ENCODE measurements at places on chromosomes 3 and 15.

DNA sequence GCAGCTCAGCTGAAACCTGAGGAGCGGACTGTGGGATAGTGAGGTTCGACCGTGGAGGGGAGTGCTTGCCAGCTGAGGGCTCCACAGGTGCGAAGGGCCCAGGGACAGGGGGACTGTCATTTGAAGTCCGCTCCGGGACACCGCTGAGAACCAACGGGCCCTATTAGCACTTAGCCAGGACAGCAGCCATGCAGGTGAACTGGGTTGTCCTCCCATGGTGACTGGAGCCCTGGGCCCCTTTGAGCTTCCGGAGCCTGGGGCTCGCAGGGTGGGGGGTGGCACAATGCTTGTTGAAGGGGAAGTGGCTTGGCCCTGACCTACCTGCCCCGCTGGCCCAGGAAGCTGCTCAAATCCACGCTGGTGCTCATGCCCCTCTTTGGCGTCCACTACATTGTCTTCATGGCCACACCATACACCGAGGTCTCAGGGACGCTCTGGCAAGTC, 24.7 kb downstream of the PTH1R start:
- no peak for DNase-seq
- H3K36me3 ChIP-seq = no peaks in the 10 kb centered on the region
- no peaks in the 10 kb centered on the region for H3K4me1 ChIP-seq
- H3K27me3 ChIP-seq = no peaks in the 10 kb centered on the region

GRCh38 chr3:197298341-197298944, at the start of gene DLG1:
Gene DLG1 (minus strand): TSS chr3:197298612. CDS start chr3:197297204, 1,408 bp downstream.
- H3K4me3 ChIP-seq = peak within 1 kb of the TSS; percentile 78
- no peaks in the 10 kb centered on the region for H3K36me3 ChIP-seq
- no peaks in the 10 kb centered on the region for H3K27me3 ChIP-seq
- DNase-seq = peak; percentile 88
- peak within 1 kb of the TSS; percentile 93 for H3K27ac ChIP-seq

- no peaks in the 10 kb centered on the region for H3K4me1 ChIP-seq
- H3K27me3 ChIP-seq = no peaks in the 10 kb centered on the region
Measured at GRCh38 chr3:79204351-79204750, 563.4 kb downstream of the ROBO1 start.

DNA sequence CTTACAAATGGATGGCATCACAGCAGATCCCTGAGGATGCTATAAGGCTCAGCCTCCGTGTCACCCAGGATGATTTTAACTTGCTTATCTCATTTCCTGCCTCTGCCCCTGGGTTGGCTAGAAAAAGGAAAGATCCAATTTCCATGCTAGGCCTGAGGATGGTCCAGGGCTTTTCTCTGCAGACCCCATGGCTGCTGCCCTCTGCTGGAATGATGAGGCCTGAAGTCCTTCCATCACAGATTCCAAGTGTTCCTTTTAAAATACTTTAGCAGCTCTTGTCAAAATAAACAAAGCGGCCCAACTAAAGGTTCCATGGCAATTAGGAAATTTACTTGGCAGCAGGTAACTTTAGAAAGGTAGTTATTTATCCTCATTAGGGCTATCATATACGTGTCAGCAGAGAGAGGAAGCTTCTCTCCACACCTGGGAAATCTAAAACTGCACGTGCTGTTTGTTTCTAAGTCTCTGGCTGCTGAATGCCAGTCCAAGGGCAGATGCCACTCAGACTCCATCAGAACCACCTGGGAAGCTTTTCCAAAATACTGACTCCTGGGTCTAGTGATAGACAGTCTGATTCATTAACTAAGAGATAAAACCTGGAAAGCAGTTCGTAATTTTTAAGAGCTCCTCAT, 401.9 kb upstream of the IL12A start:
- no peak overlapping the region for H3K4me3 ChIP-seq
- no peak for DNase-seq
- H3K27ac ChIP-seq = no peak overlapping the region
- H3K36me3 ChIP-seq = no peaks in the 10 kb centered on the region
- no peaks in the 10 kb centered on the region for H3K4me1 ChIP-seq
- H3K27me3 ChIP-seq = no peaks in the 10 kb centered on the region

- no peaks in the 10 kb centered on the region for H3K27me3 ChIP-seq
Measured at GRCh38 chr15:68114840-68115239, 60.7 kb downstream of the PIAS1 start.

DNA sequence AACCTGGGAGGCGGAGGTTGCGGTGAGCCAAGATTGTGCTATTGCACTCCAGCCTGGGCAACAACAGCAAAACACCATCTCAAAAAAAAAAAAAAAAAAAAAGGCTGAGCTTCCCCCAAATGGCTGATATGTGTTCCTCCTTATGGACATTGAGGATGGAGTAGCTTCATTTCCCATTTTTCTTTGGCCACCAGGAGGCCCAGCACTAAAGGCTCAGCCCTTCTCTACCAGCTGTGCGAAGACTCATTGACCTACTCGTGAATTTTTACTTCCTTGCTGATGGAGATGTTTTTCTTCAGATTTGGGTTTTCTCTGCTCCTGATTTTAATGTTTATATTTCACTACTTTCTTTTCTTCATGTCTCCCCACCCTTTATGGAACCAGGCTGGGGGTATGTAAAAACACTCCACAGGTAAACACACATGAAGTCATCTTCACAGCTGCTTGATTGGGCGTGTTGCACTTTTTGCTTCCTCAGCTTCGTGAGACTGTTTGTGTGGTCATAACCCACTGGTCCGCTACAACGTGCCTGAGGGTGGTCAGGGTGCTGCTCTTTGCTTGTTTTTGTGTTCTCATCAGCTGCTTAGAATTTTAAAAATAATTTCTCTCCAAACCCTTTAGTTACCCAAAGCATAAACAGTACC, 13.5 kb downstream of the SEMA4B start:
- H3K27me3 ChIP-seq = no peaks in the 10 kb centered on the region
- DNase-seq = no peak
- H3K27ac ChIP-seq = no peak overlapping the region
- no peaks in the 10 kb centered on the region for H3K4me1 ChIP-seq

GRCh38 chr3:133588035-133588434, 14.5 kb downstream of the CDV3 start:
- H3K27ac ChIP-seq = no peak overlapping the region
- no peaks in the 10 kb centered on the region for H3K36me3 ChIP-seq
- no peaks in the 10 kb centered on the region for H3K4me1 ChIP-seq
- DNase-seq = no peak
- no peak overlapping the region for H3K4me3 ChIP-seq

GRCh38 chr15:25508369-25509002, 69.7 kb upstream of the UBE3A start:
- H3K4me3 ChIP-seq = no peak overlapping the region
- DNase-seq = no peak
- H3K36me3 ChIP-seq = no peaks in the 10 kb centered on the region
- H3K27ac ChIP-seq = no peak overlapping the region

GRCh38 chr3:36944012-36944640, 728 bp downstream of the TRANK1 start:
- H3K27me3 ChIP-seq = no peaks in the 10 kb centered on the region
- H3K36me3 ChIP-seq = no peaks in the 10 kb centered on the region
- peak overlapping the region; percentile 60 for H3K4me3 ChIP-seq
- DNase-seq = peak; percentile 56
- peak overlapping the region; percentile 80 for H3K27ac ChIP-seq

GRCh38 chr15:52133510-52134220, 21.1 kb upstream of the BCL2L10 start:
- DNase-seq = no peak
- no peaks in the 10 kb centered on the region for H3K27me3 ChIP-seq
- H3K4me1 ChIP-seq = no peaks in the 10 kb centered on the region
- no peak overlapping the region for H3K27ac ChIP-seq
- no peaks in the 10 kb centered on the region for H3K36me3 ChIP-seq
- no peak overlapping the region for H3K4me3 ChIP-seq

- no peak overlapping the region for H3K27ac ChIP-seq
- H3K4me3 ChIP-seq = no peak overlapping the region
- no peaks in the 10 kb centered on the region for H3K4me1 ChIP-seq
- no peaks in the 10 kb centered on the region for H3K36me3 ChIP-seq
- no peaks in the 10 kb centered on the region for H3K27me3 ChIP-seq
Measured at GRCh38 chr3:48723725-48724124, 6.7 kb upstream of the IP6K2 start.

DNA sequence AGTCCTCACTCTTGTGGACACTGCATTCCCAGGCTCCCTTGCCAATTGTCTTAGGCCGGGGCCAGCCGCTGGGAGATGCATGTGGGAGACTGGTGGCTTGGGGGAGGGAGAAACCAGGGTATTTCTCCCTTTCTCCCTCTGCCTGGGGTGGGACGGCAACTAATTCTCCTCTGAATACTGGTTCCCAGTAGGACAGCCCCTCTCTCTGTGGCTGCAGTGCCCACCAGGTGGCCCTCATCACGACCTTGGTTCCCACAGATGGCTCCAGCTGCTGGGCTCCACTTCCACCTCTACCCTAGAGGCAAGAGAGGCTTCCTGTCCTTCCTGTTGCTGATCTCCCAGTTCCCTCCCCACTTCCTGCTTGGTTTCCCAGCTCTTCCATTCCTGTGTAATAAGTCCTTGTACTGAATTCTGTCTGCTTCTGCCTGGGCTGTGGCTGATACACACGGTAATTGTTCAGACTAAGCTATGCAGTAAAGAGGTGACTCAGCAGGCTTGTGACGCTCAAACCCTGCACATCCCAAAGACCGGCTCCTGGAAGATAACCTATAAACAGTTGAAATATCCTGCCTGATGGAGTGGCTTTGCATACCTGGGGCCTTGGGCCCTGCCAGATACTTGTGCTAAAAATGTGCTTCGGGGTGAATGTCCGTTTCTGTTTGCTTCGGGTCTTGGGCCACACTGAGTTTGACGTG, 20.4 kb upstream of the COPG1 start:
- H3K4me3 ChIP-seq = no peak overlapping the region
- no peaks in the 10 kb centered on the region for H3K27me3 ChIP-seq
- no peak for DNase-seq
- peak overlapping the region; percentile 73 for H3K27ac ChIP-seq
- peaks cover 5% of the 10 kb centered on the region for H3K4me1 ChIP-seq
- no peaks in the 10 kb centered on the region for H3K36me3 ChIP-seq

DNA sequence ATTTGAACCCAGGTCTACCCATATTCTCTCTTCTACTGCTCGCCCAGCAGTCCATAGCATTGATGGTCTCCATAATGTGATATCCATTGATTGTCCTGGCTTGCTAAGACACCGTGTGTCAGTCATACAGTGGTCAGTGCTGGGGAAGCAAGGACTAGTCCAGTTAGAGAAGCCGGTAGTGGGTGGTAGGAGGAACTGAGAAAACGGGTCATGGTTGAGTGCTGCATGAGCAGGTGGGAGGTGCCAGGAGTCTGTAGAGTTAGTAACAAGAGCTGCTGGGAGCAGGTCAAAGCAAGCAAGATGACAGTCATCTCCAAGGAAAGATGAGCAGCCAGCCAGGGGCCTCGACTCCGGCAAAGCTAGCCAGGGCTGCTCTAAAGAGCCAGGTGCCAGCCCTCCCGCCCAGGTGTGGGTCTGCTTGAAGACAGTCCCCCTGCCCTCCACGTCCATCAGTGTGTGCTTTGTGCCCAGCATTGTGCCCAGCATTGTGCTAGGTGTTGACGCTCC, 29.5 kb upstream of the USP3 start:
- no peaks in the 10 kb centered on the region for H3K4me1 ChIP-seq
- no peak for DNase-seq
- peak overlapping the region; percentile 46 for H3K27ac ChIP-seq
- H3K27me3 ChIP-seq = no peaks in the 10 kb centered on the region
- no peaks in the 10 kb centered on the region for H3K36me3 ChIP-seq

- no peak overlapping the region for H3K4me3 ChIP-seq
- no peaks in the 10 kb centered on the region for H3K4me1 ChIP-seq
- no peak for DNase-seq
- H3K27me3 ChIP-seq = no peaks in the 10 kb centered on the region
- no peak overlapping the region for H3K27ac ChIP-seq
Measured at GRCh38 chr3:129276385-129276784, 2.3 kb upstream of the HMCES start.

- H3K27me3 ChIP-seq = no peaks in the 10 kb centered on the region
- H3K4me1 ChIP-seq = peaks cover 20% of the 10 kb centered on the region
Measured at GRCh38 chr3:102180280-102180931, 254.4 kb upstream of the ZPLD1 start.

DNA sequence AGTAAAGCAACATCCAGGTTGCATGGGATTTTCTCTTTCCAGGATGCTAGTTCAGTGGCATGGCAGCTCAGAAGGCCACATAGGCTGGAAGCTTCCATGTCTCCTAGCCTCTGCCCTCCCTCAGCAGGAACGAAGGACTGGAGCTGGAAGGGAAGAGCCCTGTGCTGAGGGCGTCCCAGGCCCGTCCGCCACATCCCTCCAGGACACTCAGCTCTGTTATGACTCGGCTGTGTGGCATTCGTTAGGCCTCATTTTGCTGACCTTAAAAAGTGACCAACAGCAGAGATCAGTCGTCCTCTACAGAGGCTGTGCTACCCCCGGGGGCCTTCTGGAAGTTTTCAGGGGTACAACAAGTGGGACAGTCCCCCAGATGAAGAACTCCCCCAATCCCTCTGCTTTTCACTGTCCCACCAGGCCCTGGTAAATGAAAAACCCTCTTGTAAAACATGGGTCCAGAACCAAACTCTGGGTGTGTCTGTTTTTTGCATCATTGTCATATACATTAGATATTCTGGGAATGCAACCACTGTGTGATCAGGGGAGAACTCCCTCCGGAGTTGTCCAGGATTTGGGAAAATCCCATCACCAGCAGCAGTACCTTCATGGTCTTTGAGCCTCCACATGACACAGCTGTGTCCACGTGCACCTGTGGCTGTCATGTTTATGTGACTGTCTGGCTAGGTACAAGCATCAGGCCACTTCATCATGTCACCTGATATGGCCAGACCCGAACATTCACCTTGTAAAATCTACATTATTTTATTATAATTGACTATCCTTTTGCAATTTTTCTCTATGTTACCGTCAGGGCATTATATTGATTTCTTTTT, 149.9 kb downstream of the OR4M2 start:
- H3K36me3 ChIP-seq = no peaks in the 10 kb centered on the region
- no peaks in the 10 kb centered on the region for H3K27me3 ChIP-seq
- DNase-seq = no peak
- H3K4me1 ChIP-seq = no peaks in the 10 kb centered on the region
- no peak overlapping the region for H3K4me3 ChIP-seq

DNA sequence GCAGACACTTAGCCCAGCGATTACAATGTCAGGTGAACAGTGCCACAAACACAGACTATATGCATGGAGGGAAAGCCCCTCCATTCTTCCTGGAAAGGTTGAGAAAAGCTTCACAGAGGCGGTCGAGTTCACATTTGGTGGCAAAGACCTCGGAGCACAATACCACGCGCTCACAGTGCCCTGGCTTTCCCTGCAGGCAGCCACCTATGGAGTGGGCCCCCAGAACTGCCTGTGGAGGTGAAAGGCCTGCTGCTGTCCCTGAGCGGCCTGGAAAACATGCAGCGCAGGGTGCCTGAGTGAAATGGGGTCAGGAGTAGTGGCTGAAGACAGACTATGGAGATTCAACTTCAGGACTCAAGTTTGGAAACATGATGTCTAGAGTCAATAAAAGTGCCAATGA, 26.9 kb downstream of the PDIA5 start:
- no peaks in the 10 kb centered on the region for H3K4me1 ChIP-seq
- H3K27ac ChIP-seq = no peak overlapping the region
- H3K27me3 ChIP-seq = no peaks in the 10 kb centered on the region
- H3K4me3 ChIP-seq = no peak overlapping the region

- H3K36me3 ChIP-seq = no peaks in the 10 kb centered on the region
- no peak overlapping the region for H3K27ac ChIP-seq
- H3K4me3 ChIP-seq = no peak overlapping the region
- no peak for DNase-seq
- no peaks in the 10 kb centered on the region for H3K4me1 ChIP-seq
Measured at GRCh38 chr15:90181776-90182175, 19.4 kb upstream of the SEMA4B start.

- no peaks in the 10 kb centered on the region for H3K36me3 ChIP-seq
- no peak overlapping the region for H3K4me3 ChIP-seq
- no peaks in the 10 kb centered on the region for H3K27me3 ChIP-seq
- H3K4me1 ChIP-seq = no peaks in the 10 kb centered on the region
- no peak for DNase-seq
Measured at GRCh38 chr3:46512191-46512749, 14.5 kb downstream of the RTP3 start.
